ENCODE measurements at places on chromosomes 16 and 17.

DNA sequence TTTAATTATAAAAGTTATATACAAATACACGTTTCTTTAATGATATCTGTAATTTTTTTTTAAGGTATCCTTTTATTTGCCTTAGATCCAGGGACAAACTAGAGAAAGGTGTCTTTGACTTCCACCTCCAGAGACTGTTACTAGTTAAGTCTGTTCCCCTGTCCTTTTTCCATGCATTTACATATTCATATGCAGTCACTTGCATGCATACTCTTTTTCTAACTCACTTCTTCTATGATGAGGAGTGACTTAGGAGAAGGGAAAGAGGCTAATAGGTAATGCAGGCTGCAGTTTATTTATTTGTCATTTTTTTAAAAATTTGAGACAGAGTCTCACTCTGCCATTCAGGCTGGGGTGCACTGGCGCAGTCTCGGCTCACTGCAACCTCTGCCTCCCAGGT is 60.9 kb downstream of the OMG start:
- no peak for DNase-seq

- no peak for DNase-seq
These were observed 87.5 kb downstream of the ASIC2 start for GRCh38 chr17:33205552-33205951.

- no peak for DNase-seq
These were observed 23.1 kb downstream of the MIS12 start for GRCh38 chr17:5509482-5509881.

GRCh38 chr16:72173997-72174396 is 2.0 kb upstream of the PMFBP1 start:
- no peak for DNase-seq

GRCh38 chr17:61568219-61569072 is 22.6 kb downstream of the NACA2 start:
- DNase-seq, result no peak

DNA sequence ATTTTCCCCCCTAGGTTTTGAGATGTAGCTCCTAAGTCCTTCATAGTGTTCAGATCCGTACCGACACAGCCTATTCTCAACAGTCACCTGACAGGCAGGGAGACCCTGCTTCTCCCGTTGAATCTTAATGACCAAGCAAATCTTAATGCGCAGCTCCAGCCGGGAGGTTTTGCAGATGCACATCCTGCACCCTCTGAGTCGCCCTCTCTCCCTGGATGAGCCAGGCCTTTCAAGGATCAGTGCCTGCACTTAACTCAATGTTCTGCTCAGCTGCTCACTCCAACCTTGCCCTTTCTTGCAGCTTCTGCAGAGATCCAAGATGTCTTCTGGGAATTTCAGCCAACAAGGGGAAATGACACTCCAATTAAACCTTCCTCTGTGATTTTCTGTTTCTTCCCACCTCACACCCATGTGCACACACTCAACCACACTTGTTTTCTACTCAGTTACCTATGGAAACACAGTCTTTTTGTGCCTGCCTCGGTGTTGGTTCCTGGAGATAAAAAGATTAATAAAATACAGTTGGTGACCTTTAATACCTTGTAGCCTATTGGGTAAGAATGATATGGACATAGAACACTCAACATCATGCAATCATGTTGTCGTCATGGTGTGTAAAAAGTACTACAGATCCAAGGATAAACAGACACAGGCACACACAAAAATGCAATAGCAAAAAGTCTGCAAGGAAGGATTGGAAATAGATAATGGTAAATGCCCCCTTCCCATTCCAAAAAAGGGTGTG is 76.9 kb upstream of the DYNLRB2 start:
- no peak for DNase-seq

GRCh38 chr16:74261068-74261467 is 35.5 kb upstream of the PSMD7 start:
- DNase-seq, result no peak

DNA sequence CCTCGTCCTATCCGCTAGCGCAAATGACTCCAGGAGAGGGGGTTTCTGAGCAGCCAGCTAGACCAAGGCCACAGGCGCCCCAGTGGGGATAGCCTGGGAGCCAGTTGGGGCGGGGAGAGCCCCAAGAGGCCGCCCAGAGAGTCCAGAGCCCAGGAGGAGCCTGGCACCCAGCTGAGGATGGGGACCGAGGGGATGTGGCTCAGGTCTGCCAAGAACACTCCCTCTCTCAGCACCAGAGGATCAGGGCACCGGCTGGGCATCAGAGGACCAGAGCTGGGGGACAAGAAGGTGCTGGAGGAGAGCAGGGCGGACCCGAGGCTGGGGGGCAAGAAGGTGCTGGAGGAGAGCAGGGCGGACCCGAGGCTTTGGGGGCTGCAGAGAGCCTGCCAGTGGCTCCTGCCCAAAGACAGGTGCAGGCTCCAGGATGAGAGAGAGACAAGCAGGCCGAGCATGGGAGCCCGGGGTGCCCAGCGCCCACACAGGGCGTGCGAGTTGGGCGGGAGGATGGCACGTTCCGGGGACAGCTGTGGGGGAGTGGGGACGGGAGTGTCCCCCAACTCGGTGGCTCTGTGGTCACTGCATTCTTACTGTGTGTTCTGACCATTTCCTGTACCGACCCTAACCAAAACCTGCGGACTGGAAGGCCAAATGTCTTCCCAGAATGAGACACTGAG is 39.4 kb downstream of the TIMM22 start:
- no peak for DNase-seq

DNA sequence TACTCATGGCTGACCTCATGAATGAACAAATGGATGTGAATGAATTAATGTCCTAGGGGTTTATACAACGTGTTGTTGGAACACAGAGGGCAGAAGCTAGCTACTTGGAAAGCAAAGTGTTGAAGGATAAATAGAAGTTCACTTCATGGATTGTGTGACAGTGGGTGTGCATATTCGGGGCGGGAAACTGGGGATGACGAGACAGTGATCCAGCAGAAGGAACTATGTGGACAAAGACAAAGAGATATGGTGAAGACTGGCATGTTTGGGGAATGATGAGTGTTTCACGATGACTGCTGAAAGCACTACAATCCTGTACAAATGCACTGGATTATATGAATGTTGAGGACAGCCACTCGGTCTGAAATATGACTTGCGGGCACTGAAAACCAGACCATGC is 250.5 kb upstream of the C16orf82 start:
- DNase-seq, result no peak

- no peak for DNase-seq
These were observed 5.8 kb downstream of the NHERF2 start for GRCh38 chr16:2032285-2033056.

GRCh38 chr16:1533443-1533951 is at the start of gene TMEM204:
Gene TMEM204 (plus strand): TSS chr16:1533666. CDS start chr16:1534276, 610 bp downstream.
- DNase-seq, result peak; percentile 51

DNA sequence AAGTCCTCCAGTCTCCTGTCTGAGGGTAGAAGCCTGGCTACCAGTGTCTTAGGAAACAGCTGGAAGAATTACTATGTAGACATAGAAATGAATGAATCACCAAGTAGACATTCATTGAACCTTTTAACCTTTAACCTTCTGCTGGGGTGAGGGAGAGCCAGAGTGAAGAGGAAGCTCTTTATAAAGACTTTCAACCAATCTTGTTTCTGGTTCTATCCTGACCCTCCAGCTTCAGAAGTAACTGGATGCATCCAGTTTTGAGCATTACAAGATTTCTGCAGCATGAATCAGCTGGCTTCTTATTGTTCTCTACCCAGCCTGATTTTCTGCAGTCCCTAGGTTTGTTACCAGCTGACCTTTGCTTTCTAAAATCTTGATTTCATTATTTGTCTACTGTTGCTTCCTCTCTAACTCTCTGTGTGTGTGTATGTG is 8.5 kb downstream of the TEKT1 start:
- DNase-seq, result no peak

GRCh38 chr17:28199115-28199514 is 119.9 kb upstream of the TMEM97 start:
- DNase-seq, result no peak

DNA sequence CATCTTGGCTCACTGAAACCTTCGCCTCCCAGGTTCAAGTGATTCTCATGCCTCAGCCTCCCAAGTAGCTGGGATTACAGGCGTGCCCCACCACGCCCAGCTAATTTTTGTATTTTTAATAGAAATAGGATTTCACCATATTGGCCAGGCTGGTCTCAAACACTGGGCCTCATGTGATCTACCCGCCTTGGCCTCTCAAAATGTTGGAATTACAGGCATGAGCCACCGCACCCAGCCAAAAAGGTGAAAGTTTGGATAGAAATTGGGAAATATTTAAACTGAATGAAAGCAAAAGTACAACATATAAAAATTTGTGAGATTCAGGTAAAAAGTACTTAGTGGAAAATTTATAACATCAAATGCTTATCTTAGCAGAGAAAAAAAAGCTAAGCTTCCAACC is 52.9 kb upstream of the KIFC3 start:
- no peak for DNase-seq

- no peak for DNase-seq
These were observed 168.8 kb downstream of the AATF start for GRCh38 chr17:37117373-37118142.

DNA sequence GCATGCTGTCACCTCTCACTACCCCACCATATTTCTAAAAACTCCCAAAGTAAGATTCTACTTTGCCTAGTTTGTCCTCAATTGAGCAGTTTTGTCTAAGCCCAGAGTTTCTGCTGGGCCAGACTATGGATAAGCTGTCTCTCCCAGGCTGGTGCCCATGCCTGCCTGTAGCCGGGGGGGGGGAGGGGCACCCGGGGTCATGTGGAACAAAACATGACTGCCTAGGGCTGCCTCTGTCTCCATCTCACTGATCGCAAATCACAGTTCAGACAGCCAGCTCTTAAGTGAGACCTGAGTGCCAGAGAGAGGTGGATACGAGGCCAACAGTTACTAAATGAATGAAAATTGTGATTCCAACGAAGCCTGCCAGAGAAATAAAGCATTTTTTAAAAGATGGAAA is 78.8 kb upstream of the RPRML start:
- DNase-seq, result no peak

DNA sequence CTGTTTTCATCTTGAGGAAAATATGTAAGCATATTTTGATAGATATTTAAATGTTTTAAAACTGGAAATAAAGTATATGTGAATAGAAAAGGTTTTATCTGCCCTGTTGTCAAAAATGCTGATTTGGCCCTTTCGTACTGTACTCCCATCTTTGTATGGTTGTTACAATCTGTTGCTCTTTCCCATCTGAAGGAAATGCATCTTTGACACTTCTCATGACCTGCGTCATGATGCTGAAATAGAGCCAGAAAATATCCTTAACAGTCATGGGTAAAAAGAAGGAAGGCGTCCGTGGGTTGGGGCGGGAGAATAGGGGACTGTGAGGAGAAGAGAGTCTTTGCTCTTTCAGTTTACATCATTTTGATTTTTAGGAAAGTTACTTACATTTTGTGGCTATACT is 327.7 kb downstream of the BCAS3 start:
- no peak for DNase-seq

DNA sequence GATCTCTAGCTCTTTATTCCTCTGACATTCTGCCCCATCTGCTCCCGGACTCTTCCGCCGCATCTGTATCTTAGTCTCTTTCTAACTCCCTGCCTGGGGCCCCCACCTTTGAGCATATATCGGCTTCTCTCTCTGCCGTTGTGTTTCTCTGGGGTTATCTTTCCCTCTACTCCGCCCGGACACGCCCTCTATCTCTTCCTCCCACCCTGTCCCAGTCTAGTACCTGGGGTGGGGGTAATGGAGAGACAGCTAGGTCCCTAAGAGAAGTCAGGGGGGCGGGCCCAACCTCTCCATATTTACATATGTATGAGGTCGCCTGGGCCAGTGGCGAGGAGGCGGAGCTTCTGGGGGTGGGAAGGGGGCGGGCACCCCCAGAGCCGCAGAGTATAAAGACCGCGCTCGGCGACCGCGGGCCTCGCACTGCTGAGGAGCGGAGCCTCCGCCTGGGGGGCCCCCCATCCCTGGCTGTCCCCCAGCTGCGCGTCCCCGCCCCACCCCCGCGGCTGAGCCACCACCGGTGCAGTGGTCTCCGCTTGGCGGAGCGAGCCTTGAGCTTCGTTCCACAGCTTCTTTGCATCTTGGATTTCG is at the start of gene ATP1B2:
TSS of gene ATP1B2 (plus strand) at position 418 of the 588 bp plus-strand sequence. CDS start 593 bp downstream, outside the sequence.
- DNase-seq, result peak; percentile 75

- no peak for DNase-seq
These were observed 5.0 kb downstream of the ADCY7 start for GRCh38 chr16:50271148-50272041.

DNA sequence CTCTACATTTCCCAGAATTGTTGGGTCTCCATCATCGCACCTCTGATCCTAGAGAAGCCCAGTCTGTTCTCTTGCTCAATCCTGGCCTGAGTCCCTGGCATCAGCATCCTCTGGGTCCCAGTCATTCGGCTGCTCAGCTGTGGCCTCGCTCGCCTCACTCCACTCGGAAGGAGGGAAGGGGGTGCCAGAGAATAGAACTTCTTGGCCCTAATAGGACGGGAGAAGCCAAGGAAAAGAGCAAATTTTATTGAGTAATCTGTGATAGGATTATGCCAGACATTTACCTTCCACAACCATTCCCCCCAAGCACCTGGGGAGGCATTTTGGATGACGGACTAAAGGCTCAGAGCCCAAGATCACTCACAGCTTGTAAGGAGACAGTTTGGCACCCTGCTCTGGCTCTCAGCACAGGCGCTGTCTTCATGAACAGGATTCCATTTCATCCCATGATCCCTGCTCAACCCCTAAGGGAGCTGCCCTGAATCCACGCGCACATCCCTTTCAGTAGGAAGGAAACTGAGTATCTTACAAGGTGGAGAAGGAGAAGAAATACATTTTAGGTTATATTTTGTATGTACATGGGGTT is 498 bp upstream of the CLEC10A start:
- DNase-seq, result no peak

DNA sequence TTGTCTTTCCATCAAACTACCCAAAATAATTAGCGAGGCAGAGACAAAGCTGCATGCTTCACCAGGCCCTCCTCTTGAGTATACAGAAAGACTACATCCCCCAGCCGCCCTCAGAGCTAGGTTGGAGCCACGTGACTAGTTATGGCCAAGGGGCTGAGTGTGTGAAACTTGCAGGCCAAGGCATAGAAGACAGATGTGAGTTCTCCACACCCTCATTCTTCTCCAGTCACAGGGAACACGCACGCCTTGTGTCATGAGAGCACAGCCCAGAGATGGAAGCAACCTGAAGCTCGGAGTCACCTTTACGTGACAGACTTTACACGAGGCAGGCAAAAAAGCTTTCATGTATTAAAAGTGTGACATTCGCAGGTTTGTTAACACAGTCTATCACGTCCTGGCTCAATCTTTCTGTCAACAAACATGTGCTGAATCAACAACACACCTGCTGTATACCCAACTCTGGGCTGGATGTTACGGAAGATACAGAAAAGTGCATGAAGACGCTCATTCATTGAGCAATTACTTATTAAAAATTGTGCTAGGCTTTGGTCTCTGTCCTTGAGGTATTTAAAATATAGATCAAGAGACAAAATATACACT is 38.3 kb downstream of the STX8 start:
- no peak for DNase-seq

- peak; percentile 92 for DNase-seq
These were observed at the start of gene HIRIP3 for GRCh38 chr16:29995324-29995910. Gene HIRIP3 (minus strand): TSS chr16:29995617. CDS start chr16:29995605, 12 bp downstream.

- peak; percentile 7 for DNase-seq
These were observed 70.3 kb downstream of the SDR42E1 start for GRCh38 chr16:81940781-81941560.

DNA sequence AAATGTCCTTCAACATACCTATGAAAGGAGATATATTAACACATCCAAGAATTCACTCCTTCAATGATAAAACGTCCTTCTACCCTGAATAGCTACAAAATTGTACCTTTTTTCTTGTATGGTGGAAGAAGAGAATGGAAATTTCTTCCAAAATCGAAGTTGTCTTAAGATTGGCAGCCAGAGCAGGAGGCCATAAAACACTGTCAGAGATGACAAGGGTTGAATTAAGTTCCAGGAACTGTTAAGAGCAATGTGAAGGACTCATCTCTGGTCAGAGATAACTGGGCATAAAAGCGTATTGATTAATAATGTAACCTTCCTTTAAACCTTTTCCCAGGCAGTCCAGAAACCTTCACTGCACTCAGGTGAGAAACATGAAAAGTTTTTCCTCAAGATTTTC is 12.9 kb upstream of the TOM1L1 start:
- no peak for DNase-seq

Data from stimulated activated naive CD8-positive, alpha-beta T cell treated with anti-CD3 and anti-CD28 coated beads, Interleukin-15, Interleukin-2, amounts not matched to agents 100 U/mL and 50 U/mL, for 24 hours (primary cell).